HFFc6 (cell line): ENCODE measurements at places on chromosomes 5 and 9.

DNA sequence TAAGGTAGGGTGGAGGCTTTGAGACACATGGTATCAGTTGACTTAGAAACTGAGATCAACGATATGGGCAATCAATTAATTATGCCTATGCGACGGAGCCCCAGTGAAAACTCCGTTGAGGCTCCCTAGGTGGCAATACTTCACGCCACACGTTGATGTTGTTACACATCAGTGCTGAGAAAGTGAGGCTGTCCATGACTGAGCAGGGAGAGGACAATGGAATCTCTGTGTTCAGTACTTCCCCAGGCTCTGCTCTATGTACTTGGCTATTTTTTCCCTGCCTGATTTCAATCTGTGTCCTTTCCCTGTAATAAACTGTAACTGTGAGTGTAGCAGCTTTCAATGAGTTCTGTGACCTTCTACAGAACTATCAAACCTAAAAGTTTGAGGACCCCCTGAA lies 211.7 kb downstream of the SNCAIP start:
- no peaks in the 10 kb centered on the region for H3K27me3 ChIP-seq
- no peak overlapping the region for H3K27ac ChIP-seq
- no peaks in the 10 kb centered on the region for H3K4me1 ChIP-seq
- H3K36me3 ChIP-seq: no peaks in the 10 kb centered on the region

DNA sequence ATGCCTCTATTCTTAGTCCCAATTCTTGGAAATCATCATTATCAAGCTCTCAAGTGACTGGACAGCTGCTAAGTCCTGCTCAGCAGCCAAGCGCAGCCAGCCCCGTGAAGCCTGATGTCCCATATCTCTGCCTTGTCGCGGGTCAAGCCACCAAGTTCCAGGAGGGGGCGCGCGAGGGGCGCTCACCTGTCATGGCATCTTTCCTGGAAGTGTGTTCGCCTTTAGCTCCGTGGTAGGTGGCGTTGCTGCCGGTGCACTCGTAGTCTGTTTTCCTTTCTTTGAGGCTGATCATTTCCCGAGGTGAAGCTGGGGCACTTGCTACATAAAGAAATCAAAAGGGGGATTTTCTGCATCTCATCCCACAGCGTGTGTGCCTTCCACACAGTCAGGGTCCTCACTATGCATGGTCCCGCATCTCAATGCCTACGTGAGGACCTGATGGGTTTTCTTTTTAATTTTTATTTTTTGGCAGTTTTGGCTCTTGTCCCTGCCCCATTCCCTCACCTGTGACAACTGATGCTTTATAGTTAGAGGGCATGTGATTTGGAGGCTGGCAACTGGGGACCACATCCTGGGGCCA lies 227.0 kb upstream of the DAP start:
- DNase-seq: no peak
- H3K4me3 ChIP-seq: no peak overlapping the region
- no peak overlapping the region for H3K27ac ChIP-seq
- H3K4me1 ChIP-seq: no peaks in the 10 kb centered on the region

DNA sequence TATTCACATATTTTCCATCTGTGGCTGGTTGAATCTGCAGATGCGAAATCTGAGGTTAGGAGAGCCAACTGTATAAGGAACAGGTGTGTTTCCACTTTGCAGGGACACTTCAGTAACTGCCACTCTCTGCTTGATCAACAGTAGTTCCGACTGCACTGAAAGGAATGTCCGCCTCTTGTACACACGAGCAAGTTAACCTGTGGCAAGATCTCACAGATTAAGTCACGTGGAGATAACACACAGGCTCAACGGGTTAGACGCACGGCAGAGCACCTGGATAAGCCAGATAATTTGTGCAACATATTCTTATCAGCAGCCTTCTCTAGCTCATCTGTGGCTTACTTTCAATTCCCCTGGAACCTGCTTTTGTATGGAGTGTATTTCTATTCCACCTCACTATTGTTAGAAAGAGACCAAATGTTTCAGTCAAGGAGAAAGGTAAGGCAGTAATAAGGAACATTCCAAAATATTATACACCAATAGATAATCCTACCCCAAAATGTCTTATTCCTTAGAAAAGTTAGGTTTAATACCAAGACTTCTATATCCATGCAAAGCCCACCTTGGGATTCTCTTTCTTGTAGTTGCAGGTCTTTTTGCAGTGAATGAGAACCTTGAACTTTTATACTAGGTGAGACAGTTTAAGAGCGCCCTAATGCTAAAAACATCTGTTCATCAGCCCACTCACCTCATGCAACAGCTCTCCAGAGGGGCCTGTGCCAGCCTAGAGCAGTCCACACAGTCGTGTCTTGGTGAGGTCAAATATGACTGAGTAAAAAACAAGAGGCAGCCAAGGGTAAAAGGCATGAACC lies 6.5 kb upstream of the C9 start:
- H3K27ac ChIP-seq: peak overlapping the region; percentile 48
- no peak for DNase-seq
- peaks cover 24% of the 10 kb centered on the region for H3K27me3 ChIP-seq
- no peak overlapping the region for H3K4me3 ChIP-seq
- H3K4me1 ChIP-seq: peaks cover 15% of the 10 kb centered on the region; the same call in 1 of the 2 replicates
- H3K36me3 ChIP-seq: peaks cover 57% of the 10 kb centered on the region

- DNase-seq: no peak
- no peak overlapping the region for H3K27ac ChIP-seq
- H3K27me3 ChIP-seq: peaks cover 81% of the 10 kb centered on the region
- H3K36me3 ChIP-seq: peaks cover 5% of the 10 kb centered on the region; the same call in 1 of the 2 replicates
- H3K4me3 ChIP-seq: no peak overlapping the region; the same call in 1 of the 2 replicates
- H3K4me1 ChIP-seq: peaks cover 15% of the 10 kb centered on the region
Observed at GRCh38 chr5:173234129-173234790, 746 bp downstream of the NKX2-5 start.

DNA sequence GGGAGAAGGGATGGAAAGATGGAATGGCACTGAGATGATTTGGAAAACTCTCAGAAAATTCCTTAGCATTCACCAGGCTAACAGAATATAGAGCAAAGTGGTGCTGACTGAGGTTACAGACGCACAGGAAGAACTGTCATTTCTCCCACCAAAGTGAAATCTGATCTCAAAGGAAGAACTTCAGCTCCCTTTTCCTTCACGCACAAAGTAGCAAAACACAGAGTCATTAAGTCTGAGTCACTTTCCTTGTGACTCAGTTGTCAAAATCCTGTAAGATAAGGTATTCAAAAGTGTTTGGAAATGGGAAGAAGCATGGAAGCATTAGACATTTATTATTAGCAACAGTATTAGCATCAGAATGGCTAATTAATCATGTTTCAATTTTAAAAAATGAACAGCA lies 11.7 kb downstream of the MPDZ start:
- DNase-seq: peak; percentile 86
- H3K36me3 ChIP-seq: peaks cover 29% of the 10 kb centered on the region
- H3K27me3 ChIP-seq: no peaks in the 10 kb centered on the region; the same call in 1 of the 2 replicates
- peaks cover 93% of the 10 kb centered on the region for H3K4me1 ChIP-seq
- peak overlapping the region; percentile 65 for H3K4me3 ChIP-seq

GRCh38 chr5:165349735-165350134 lies 1844.3 kb downstream of the MAT2B start:
- DNase-seq: no peak
- H3K36me3 ChIP-seq: no peaks in the 10 kb centered on the region; the same call in 1 of the 2 replicates
- no peak overlapping the region for H3K27ac ChIP-seq
- no peaks in the 10 kb centered on the region for H3K27me3 ChIP-seq

GRCh38 chr5:180669661-180670060 lies 20.3 kb upstream of the FLT4 start:
- no peak overlapping the region for H3K4me3 ChIP-seq
- no peaks in the 10 kb centered on the region for H3K36me3 ChIP-seq
- peaks cover 6% of the 10 kb centered on the region for H3K27me3 ChIP-seq
- H3K4me1 ChIP-seq: no peaks in the 10 kb centered on the region
- no peak overlapping the region for H3K27ac ChIP-seq

DNA sequence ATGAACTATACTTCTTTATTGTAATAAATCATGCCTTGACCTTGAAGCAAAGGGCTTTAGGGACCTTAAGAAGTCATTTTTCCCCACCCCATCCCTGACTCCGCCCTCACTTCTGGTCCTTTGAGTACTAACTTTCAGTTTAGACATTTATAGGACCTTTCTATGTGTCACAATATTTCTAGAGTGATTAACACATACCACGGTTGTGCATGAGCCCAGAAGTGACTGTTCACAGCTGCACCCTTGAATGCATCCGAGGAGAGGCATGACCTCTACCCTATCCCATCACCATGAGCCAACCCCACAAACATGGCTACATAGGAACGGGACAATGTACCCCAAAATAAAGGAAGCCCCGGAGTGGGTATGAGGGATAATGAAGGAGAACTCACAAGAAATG lies 160.3 kb downstream of the HSD17B3 start:
- no peak for DNase-seq
- H3K4me3 ChIP-seq: no peak overlapping the region; the same call in 1 of the 2 replicates
- no peak overlapping the region for H3K27ac ChIP-seq
- peaks cover 24% of the 10 kb centered on the region for H3K27me3 ChIP-seq
- H3K4me1 ChIP-seq: peaks cover 42% of the 10 kb centered on the region

- DNase-seq: no peak
- no peak overlapping the region for H3K27ac ChIP-seq
- H3K36me3 ChIP-seq: peaks cover 31% of the 10 kb centered on the region
- H3K27me3 ChIP-seq: peaks cover 5% of the 10 kb centered on the region
- H3K4me1 ChIP-seq: no peaks in the 10 kb centered on the region
- H3K4me3 ChIP-seq: no peak overlapping the region
Observed at GRCh38 chr9:114008667-114009410, 69.3 kb downstream of the AMBP start.

DNA sequence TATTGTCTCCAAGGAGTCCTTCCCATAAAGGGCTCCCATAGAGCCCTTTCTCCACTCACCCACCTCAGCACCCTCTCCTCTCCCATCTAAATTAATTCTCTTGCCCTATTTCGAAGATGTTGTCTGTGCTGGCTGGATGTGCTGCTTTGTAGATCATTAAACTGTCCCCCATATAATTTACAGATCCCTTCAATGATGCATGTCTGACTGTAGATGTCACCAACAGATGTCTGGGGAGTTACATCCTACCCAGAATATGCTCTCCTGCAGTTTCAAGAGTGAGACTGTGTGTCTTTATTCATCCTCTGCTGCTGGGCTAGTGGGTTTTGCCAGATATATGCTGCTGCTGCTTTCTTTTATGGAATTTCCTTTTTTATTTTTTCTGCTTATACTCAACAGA lies 351.2 kb downstream of the MLLT3 start:
- H3K4me3 ChIP-seq: no peak overlapping the region
- H3K4me1 ChIP-seq: peaks cover 10% of the 10 kb centered on the region
- H3K36me3 ChIP-seq: no peaks in the 10 kb centered on the region
- peaks cover 7% of the 10 kb centered on the region for H3K27me3 ChIP-seq
- no peak for DNase-seq

- H3K36me3 ChIP-seq: peaks cover 8% of the 10 kb centered on the region; the same call in 1 of the 2 replicates
- H3K4me1 ChIP-seq: peaks cover 22% of the 10 kb centered on the region
- 0 out of 2 replicates have a peak overlapping the region, but pooled peaks have one; percentile 26 for H3K27ac ChIP-seq
- no peaks in the 10 kb centered on the region; the same call in 1 of the 2 replicates for H3K27me3 ChIP-seq
Observed at GRCh38 chr9:136059851-136060670, 35.0 kb downstream of the NACC2 start.

GRCh38 chr5:147427521-147428401 lies 82.1 kb downstream of the DPYSL3 start:
- no peak for DNase-seq
- H3K27me3 ChIP-seq: no peaks in the 10 kb centered on the region; the same call in 1 of the 2 replicates
- H3K27ac ChIP-seq: no peak overlapping the region
- peaks cover 13% of the 10 kb centered on the region; the same call in 1 of the 2 replicates for H3K36me3 ChIP-seq
- H3K4me1 ChIP-seq: peaks cover 14% of the 10 kb centered on the region
